ENCODE measurements at places on chromosomes 7 and 10. TPM values are rescaled to one million over a fixed set of nuclear protein-coding genes. Genes with fewer than 3 reads are reported as not detected.

Gene CALML3
- total RNA-seq, result 13.5 TPM

- no peak for DNase-seq
These were observed 35.7 kb downstream of the P4HA1 start for GRCh38 chr10:73060738-73061635.

- no peak for DNase-seq
These were observed 3.4 kb downstream of the TRRAP start for GRCh38 chr7:98881561-98882315.

- DNase-seq, result no peak
These were observed 51.5 kb downstream of the IMMP2L start for GRCh38 chr7:111510584-111511378.

DNA sequence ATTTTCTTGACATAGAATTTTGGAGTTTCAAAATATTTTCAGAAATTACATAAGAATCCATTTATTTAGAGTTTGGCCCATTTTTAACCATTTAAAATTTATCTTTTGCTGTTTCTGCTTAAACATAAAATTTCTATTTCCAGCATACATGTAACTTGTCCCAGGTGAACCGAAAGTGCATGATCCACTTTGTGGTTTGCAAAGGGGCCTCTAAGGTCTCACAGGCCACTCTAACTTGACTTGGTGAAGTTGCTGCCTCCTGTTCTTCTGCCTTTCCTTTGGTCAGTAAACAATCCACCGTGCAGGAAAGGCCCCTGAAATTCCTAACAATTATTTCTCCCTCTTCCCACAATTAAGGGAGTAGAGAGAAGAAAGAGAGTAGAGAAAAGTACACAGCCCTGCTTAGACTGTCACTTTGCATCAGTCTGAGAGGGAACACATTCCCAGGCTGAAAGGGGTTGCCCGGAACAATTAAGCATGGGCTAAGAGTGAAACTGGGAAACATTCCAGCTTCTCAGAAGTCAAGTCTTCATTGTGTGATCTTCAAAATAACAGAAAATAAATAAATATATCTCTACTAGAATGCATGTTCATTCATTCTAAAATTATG, 79.5 kb upstream of the SEMA3A start:
- DNase-seq, result no peak

GRCh38 chr7:133678137-133678814, 425.4 kb downstream of the EXOC4 start:
- no peak for DNase-seq

DNA sequence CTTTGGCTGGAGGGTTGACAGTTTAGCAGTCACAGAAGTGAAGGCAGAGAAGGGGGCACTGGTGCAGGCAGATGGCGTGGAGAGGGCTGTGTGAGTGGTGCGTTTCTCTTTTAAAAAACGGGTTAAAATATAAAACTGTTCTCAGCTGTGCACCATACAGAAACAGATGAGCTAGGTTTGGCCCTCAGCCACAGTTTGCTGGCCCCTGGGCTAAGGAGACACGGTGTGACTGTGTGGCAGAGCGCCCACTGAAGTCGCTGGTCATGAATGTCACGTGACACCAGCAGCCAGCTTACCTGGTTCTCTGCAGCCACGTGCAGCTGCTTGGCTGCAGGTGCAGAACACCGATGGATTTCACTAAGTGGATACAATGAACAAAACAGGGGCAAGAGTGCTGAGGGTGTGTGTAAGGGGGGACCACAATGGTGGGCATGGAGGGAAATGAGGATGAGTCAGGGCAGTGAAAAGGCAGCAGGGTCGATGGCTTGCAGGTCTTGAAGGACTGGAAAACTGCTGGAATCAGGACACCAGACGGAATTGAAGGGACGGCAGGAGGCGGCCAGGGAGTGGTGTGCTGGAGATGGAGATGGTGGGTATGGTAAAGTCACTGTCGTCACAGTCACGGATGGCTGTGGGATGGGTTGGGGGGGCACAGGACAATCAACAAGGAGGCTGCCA, 7.4 kb downstream of the ZNF746 start:
- DNase-seq, result no peak

GRCh38 chr10:132907821-132908620, 34.3 kb downstream of the CFAP46 start:
- DNase-seq, result peak; percentile 45

GRCh38 chr7:120444650-120445049, 171.7 kb downstream of the KCND2 start:
- DNase-seq, result no peak

DNA sequence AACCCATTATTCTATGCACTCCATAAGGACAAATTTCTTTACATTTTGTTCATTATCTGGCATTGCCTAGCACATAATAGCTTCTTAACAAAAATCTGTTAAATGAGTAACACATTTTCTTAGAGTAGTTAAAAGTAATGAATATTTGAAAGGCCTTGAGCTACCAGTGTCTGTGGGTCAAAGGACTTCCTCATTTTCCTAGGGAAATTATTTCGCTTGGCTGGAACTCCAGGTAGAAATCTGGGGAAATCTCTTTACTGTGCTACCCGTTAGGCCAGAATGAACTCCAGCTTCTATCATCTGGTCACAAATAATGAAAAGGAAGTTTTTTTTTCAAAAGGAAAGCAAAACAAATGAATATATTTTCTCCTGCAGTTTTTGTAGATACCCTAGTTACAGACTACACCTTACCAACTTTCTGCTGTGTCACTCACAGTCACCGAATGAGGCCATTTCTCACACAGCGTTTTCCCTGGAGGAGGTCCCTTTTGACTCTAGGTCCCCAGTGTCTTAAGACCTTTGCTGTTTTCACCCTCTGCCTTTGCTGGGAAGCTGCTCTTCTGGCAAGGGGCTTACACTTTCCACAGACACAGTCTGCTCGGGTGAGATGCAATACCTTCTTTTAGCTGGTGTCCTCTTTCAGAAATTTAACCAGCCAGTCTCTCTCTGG, 1.6 kb downstream of the SAMD9L start:
- DNase-seq, result no peak

- no peak for DNase-seq
These were observed 129.7 kb downstream of the SAMD9 start for GRCh38 chr7:92988051-92988450.

- DNase-seq, result no peak
These were observed 16.2 kb downstream of the LDB3 start for GRCh38 chr10:86684331-86685097.

- no peak for DNase-seq
These were observed 4.4 kb downstream of the PSPH start for GRCh38 chr7:56046721-56047445.

- DNase-seq, result no peak
These were observed 234.3 kb upstream of the MBL2 start for GRCh38 chr10:53006663-53007526.

GRCh38 chr10:28593811-28594210, 60.9 kb downstream of the WAC start:
- DNase-seq, result no peak

DNA sequence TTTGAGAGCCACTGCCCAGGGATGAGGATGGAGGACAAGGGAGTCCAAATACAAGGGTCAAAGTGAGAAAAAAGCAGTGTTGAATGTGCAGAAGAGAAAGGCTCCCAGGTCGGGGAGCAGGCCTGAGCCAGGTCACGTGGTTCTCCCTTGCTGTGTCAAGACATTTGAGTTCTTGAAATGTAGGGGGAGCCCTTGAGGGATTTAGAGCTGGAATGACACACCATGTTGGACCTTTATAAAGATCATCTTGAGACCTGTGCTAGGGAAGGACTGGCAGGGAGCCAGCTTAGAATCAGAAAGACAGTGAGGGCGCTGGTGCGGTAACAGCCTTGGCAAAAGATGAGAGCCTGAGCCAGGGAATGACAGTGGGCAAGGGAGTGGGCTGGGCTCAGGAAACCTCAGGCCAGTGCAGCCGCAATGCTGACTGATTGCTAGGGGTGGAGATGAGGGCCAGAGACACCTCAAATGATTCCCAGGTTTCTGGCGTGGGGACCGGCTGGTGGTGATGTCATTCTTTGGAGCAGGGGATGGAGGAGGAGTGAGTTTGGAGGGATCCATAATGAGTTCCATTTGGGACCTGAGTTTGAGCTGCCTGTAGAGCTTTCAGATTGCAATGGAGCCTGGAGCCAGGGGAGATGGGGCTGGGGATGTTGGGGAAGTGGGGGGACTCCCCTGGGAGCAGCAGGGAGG, 120.1 kb downstream of the PTPN20 start:
- DNase-seq, result no peak

Gene FAM25A
- not detected for total RNA-seq

GRCh38 chr10:69425511-69426298, 9.0 kb upstream of the TACR2 start:
- DNase-seq, result peak; percentile 39

- no peak for DNase-seq
These were observed 77.4 kb downstream of the SAMD9 start for GRCh38 chr7:93040355-93040754.

DNA sequence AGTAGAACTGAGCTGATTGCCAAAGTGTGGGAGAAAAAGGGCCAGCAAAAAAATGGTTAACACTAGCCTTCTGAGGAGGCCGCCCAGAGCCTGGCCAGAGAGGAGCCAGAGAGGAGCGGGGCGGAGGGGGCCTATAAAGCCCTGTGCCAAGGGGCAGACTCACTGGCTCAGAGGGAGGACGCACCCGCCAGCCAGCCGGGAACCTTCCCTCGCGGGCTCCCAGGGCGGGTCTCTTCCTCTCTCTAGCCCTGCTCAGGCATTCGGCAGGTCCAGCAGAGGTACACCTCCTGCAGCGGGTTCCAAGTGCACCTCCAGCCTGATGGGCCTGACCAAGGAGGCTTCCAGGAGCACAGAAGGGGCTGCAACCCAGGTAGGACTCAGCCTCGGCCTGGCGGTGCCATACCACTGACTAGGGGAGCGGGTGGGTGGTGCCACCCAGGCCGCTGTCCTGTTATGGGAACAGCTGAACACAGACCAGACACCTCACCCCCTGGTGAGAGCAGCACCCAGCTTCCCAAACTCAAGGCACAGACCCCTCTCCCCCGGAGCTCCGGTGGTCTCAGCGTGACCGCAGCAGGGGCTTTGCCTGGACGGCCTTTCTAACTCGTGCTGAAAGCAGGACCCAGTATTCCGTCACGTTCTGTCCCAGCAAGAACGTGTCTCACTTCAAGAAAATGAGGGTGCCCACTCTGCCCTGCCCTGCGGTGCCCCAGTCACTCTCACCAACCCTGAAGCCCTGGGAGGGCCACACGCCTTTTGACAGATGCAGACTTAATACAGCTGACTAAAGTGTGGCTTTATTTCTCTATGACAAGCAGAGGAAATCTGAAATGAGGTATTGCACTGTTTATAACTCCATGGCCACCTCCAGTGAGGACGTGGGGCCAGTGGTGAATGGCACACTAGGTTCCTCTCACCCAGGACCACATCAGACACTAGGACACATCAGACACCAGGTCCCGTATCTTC, at the start of gene GPER1:
TSS of gene GPER1 (plus strand) at position 162 of the 969 bp plus-strand sequence. CDS start 3,616 bp downstream, outside the sequence.
- no peak for DNase-seq

Gene SPDYE2
- total RNA-seq, result not detected

GRCh38 chr10:86545101-86545500, 23.5 kb upstream of the WAPL start:
- peak; percentile 68 for DNase-seq

- DNase-seq, result no peak
These were observed 319.8 kb downstream of the FRMD4A start for GRCh38 chr10:14010769-14011574.
